Muscle of leg (tissue), 16 donors: ENCODE measurements at places on chromosomes 16 and 17. TPM values are rescaled to one million over a fixed set of nuclear protein-coding genes. Genes with fewer than 3 reads are reported as not detected.

Gene RAP1GAP2
- 1.2 TPM for total RNA-seq

DNA sequence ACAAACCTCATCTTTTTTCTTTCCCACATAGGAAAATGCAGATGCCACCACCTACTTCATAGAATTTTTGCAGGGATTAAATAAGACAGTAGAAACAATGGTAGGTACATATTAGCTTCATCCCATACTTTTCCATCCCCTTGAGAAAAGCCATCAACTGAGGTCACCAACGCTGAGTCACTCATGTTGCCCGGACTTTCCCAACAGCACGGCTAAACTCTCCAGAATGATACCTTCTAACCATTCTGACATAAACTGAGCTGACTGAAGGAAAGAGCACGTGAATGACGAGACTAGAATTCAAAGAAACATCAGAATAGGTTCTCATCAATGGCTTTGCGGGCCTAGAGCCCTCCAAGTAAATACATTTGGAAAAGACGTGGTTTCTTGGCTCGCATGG is 146.0 kb upstream of the RCVRN start:
- H3K4me3 ChIP-seq = no peak overlapping the region
- H3K36me3 ChIP-seq = no peaks in the 10 kb centered on the region
- peak overlapping the region; percentile 94 for H3K27ac ChIP-seq
- H3K4me1 ChIP-seq = peaks cover 53% of the 10 kb centered on the region

- H3K36me3 ChIP-seq = no peaks in the 10 kb centered on the region
- no peak overlapping the region for H3K4me3 ChIP-seq
- H3K27me3 ChIP-seq = no peaks in the 10 kb centered on the region
- peaks cover 52% of the 10 kb centered on the region for H3K4me1 ChIP-seq
- DNase-seq = no peak
- H3K27ac ChIP-seq = peak overlapping the region; percentile 90
These were observed 18.1 kb downstream of the ITPRIPL2 start for GRCh38 chr16:19131825-19132218.

- DNase-seq = peak; percentile 48
- no peak overlapping the region for H3K27ac ChIP-seq
- peaks cover 28% of the 10 kb centered on the region for H3K4me1 ChIP-seq
These were observed 114.5 kb downstream of the COPRS start for GRCh38 chr17:31744511-31744951.

DNA sequence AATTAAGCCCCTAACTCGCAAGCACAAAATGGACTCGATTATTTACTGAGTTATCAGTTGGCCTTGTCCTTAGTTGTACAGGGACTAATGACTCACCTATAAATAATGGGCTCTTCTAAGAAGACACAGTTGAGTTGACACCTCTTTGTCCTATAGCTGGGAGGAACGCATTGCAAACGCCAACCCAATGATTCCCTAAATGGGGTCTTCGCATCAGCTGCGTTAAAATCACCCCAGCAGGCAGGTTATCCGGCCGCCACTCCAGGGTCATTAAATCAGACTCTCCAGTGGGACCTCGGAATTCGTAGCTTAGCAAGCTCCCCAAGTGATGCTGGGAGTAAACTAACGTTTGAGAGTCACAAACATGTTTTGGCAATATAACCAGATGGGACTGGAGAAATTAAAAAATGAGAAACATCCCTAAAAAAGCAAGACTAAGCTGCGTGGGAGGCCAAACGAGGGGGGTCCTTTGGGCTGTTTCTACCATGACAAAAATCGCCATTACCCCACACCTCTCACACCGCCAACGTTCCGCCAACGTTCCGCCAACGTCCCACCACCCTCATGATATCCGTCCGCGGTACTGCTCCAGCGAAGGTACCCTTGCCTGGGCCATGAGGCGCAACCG is 932 bp upstream of the NFE2L1 start:
- peak overlapping the region; percentile 94 for H3K27ac ChIP-seq

DNA sequence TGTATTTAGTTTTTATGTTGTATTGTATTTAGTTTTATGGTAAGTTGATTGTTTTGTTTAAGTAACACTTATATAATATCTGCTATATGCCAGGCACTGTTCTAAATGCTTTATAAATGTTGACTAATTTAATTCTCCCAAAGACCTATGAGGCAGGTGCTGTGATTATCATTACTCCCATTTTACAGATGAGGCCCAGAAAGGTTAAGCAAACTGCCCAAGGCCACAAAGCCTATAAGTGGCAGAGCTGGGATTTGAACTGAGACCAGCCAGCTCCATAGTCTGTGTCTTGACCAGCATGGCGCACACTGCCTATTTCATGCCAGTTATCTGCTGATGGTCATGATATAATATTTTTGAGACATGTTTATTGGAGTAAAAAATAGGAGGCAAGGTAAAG is 24.0 kb downstream of the IL21R start:
- no peaks in the 10 kb centered on the region for H3K4me1 ChIP-seq
- no peak overlapping the region for H3K27ac ChIP-seq
- no peaks in the 10 kb centered on the region for H3K36me3 ChIP-seq
- DNase-seq = no peak

- peaks cover 52% of the 10 kb centered on the region for H3K36me3 ChIP-seq
- peak; percentile 85 for DNase-seq
- H3K27me3 ChIP-seq = no peaks in the 10 kb centered on the region
- H3K4me1 ChIP-seq = no peaks in the 10 kb centered on the region
- H3K4me3 ChIP-seq = no peak overlapping the region
These were observed 23.8 kb downstream of the EZH1 start for GRCh38 chr17:42720996-42721583.

GRCh38 chr17:81426393-81427172 is 31.3 kb downstream of the BAHCC1 start:
- H3K36me3 ChIP-seq = no peaks in the 10 kb centered on the region
- no peak for DNase-seq
- H3K4me1 ChIP-seq = peaks cover 79% of the 10 kb centered on the region
- H3K27me3 ChIP-seq = no peaks in the 10 kb centered on the region
- peak overlapping the region; percentile 87 for H3K27ac ChIP-seq

DNA sequence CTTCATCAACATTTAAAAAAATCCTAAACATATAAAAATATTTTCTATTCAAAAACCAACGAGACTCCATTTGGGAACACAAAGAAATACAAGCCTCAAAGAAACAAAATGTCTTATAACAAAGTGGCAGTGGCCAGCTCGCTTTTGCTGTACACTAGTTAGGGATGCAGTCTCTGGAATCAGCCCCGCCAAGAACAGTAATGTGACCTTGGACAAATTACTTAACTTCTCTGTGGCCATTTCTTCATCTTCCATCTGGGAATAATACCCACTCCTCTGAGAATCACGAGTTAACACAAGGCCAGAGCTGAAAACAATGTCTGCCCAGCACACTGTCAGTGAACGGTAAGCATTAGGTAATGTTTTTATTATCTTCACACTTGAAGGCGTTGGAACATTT is 5.6 kb downstream of the STAT5B start:
- H3K27me3 ChIP-seq = no peaks in the 10 kb centered on the region
- H3K4me1 ChIP-seq = peaks cover 9% of the 10 kb centered on the region
- no peak overlapping the region for H3K4me3 ChIP-seq
- no peaks in the 10 kb centered on the region for H3K36me3 ChIP-seq
- H3K27ac ChIP-seq = no peak overlapping the region

GRCh38 chr17:60134396-60135150 is 15.2 kb upstream of the CA4 start:
- DNase-seq = peak; percentile 36
- peak overlapping the region; percentile 84 for H3K4me3 ChIP-seq
- H3K27me3 ChIP-seq = peaks cover 20% of the 10 kb centered on the region
- H3K27ac ChIP-seq = peak overlapping the region; percentile 76

GRCh38 chr17:27545562-27546229 is 85.3 kb upstream of the LGALS9 start:
- no peak overlapping the region for H3K4me3 ChIP-seq
- H3K27ac ChIP-seq = no peak overlapping the region
- H3K36me3 ChIP-seq = no peaks in the 10 kb centered on the region
- H3K4me1 ChIP-seq = peaks cover 24% of the 10 kb centered on the region

- H3K36me3 ChIP-seq = no peaks in the 10 kb centered on the region
- H3K27ac ChIP-seq = no peak overlapping the region
- no peaks in the 10 kb centered on the region for H3K4me1 ChIP-seq
- no peak for DNase-seq
These were observed 29.7 kb upstream of the DLX4 start for GRCh38 chr17:49939318-49939717.

DNA sequence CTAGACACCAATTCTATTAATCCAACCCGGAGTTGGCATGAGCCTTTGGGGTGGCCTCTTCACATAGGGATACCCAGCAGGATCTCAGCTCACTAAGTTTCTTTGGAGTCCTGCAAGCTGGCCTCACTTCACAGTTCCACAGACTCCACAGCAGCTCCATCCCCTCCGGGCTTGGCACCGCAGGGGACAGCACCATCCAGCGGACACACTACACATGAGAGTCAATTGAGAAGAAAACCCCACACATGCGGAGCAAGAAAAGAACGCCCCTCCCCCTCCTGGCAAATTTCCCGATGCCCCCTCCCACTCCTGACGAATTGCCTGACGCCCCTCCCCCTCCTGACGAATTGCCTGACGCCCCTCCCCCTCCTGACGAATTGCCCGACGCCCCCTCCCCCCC is 31.1 kb downstream of the KLHDC4 start:
- no peak overlapping the region for H3K27ac ChIP-seq
- DNase-seq = no peak
- H3K36me3 ChIP-seq = peaks cover 33% of the 10 kb centered on the region
- peaks cover 4% of the 10 kb centered on the region for H3K4me1 ChIP-seq
- H3K4me3 ChIP-seq = no peak overlapping the region

Gene HNF1B
- not detected for total RNA-seq

DNA sequence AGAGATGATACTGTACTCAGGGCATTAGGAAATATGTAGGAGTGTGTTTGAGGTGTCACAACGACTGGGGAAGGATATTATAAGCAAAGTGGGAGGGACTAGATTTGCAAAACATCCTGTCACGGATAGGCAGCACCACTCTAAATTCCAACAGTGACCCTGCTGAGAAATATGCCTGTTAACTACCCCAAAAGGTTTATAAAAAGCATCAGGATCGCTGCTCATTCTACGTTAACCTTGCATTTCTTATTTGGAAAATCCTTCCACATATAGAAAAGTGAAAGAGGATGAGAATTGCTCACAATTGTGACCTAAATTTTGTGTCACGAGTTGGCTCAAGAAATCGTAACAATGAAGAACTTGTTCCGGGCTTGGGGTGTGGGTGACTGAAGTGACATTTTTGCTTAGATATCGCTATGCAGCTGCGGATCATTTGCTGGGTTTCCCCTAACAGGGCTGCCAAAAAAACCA is 51.6 kb downstream of the N4BP1 start:
- no peaks in the 10 kb centered on the region for H3K27me3 ChIP-seq
- no peak overlapping the region for H3K4me3 ChIP-seq
- peaks cover 20% of the 10 kb centered on the region for H3K4me1 ChIP-seq
- DNase-seq = peak; percentile 49
- peak overlapping the region; percentile 4 for H3K27ac ChIP-seq

DNA sequence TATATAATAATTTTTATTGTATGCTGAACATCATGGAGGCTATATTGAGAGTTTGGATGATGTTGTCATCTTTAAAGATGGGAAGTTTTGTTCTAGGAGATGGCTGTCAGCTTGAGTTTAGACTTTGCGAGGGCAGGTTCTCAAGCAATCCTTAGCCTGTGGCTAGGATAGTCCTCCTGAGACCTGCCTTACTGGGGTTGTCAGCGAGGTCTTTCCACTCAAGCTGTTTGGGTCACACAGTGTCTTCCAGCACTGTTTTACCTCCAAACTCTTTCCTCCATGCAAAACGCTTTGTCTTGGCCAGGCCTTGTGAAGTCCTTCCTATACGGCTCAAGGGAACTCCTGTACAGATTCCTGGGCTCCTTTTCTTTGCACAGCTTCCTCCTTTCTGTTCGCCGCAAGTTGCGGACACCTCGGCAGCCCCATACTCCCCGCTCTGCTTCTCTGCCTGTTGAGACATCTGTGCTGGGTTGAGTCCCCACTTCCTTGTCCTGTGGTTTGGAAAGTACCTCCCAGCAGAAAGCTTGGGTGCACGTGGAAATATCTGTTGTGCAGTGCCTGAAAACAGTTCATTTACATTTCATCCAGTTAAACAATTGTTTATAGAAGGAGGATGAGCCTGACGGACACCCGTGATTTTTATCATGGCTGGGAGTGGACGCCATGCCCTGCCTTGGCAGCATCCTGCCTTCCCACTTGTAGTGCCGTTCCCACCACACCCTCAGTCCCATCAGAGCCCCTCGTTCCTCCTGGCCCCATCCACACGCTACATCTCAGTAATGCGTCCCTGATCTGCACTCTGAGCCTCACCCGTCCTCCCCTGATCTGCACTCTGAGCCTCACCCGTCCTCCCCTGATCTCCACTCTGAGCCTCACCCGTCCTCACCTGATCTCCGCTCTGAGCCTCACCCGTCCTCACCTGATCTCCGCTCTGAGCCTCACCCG is 55.0 kb upstream of the CBFA2T3 start:
- no peaks in the 10 kb centered on the region for H3K36me3 ChIP-seq
- H3K4me3 ChIP-seq = no peak overlapping the region
- H3K4me1 ChIP-seq = no peaks in the 10 kb centered on the region
- no peak overlapping the region for H3K27ac ChIP-seq
- DNase-seq = peak; percentile 67

- H3K36me3 ChIP-seq = no peaks in the 10 kb centered on the region
- DNase-seq = peak; percentile 38
- no peak overlapping the region for H3K4me3 ChIP-seq
These were observed 21.7 kb upstream of the SP6 start for GRCh38 chr17:47872651-47873161.

Gene TERB1
- total RNA-seq = not detected
